ENCODE measurements at places on chromosomes 11 and 22.

DNA sequence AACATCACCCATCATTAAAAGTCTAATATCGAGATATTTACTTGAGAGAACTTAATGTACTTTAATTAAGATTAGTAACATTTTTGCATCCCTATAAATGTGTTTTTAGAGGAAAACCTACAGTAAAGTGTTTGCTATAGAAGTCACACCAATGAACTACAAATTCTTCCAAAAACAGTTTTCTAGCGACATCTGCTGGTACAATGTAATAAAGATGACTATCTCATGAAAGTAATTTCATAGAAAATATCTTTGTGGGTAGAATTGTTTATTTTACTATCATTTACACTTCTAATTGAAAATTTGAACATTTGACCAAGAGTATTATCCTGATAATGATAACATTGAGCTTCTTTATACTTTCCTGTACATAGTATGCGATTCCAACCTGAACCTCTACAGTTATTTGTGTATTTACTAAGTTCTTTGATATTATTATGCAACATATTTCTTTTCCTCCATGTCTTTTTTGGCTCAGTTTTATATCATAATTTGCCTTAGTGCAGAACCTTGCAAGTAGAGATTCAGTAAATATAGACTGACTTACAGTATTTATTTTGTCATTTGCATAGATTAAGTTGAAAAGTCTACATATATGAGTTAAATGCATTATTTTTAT is 252.7 kb downstream of the TMEM135 start:
- no peaks in the 10 kb centered on the region for H3K36me3 ChIP-seq
- no peaks in the 10 kb centered on the region for H3K27me3 ChIP-seq
- H3K27ac ChIP-seq, result no peak overlapping the region
- H3K4me1 ChIP-seq, result no peaks in the 10 kb centered on the region
- DNase-seq, result peak; percentile 82

DNA sequence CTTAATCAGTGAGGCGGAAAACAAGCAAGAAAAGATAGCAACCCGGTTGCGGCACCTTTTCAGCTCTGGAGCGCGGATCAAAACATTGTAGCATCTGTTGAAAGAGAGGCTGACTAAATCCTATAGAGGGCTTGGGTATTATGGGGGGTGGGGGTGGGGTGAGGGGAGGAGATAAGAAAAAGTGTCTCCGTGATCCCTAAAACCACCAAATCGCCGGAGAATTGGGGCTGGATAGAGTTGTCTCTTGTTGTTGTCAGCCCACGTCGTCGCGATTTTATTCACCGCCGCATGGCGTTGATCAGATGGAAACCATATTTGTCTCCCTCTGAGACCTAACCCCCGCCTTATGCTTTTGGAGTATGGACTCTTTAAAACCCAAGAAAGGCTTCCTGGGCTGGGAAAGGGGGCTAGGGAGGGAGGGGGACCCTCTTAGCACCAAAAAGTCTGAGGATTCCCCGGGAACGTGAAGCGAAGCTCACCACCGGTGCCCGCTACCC is 13.0 kb downstream of the PAX6 start:
- no peak overlapping the region for H3K27ac ChIP-seq
- DNase-seq, result no peak
- peaks cover 8% of the 10 kb centered on the region for H3K4me1 ChIP-seq
- H3K27me3 ChIP-seq, result peaks cover 99% of the 10 kb centered on the region
- no peaks in the 10 kb centered on the region for H3K36me3 ChIP-seq

DNA sequence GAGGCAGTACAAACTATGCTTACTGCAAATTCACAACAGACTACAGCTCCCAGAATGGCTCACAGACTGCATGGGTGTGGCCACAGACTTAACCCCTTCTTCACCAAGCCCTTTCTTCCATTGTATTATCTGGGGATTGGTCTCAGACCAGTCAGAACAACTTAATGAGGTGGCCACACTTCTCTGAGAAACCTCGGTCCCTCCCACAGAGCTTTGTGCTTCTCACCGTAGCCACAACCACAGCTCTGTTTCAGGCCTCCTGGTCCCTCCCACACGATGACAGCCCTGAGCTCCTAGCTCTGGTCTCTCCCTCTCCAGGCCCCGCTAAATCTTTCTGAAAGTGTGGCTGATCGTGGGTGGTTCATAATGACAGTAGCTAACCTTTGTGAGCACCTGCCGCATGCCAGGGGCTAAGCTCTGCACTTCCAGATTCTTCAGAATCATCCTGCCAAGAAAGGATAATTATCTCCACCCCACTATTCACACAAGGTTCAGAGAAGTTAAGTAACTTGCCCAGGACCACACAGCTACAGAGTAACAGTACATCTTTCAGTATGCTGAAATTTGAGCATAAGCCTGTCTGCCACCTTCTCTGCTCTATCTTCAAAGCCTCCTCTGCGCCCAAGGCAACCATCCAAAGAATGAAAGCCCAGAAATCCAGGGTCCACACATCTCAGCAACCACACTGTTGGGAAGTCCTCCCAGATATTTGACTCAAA is 5.4 kb downstream of the PDE2A start:
- H3K27me3 ChIP-seq, result peaks cover 2% of the 10 kb centered on the region
- H3K4me1 ChIP-seq, result no peaks in the 10 kb centered on the region
- H3K36me3 ChIP-seq, result no peaks in the 10 kb centered on the region
- DNase-seq, result no peak
- H3K27ac ChIP-seq, result no peak overlapping the region

- H3K4me3 ChIP-seq, result no peak overlapping the region
- H3K27ac ChIP-seq, result no peak overlapping the region
- no peak for DNase-seq
- no peaks in the 10 kb centered on the region for H3K4me1 ChIP-seq
Measured at GRCh38 chr11:130234315-130234714, 74.7 kb downstream of the ST14 start.

GRCh38 chr11:17275400-17276235 is 921 bp upstream of the NUCB2 start:
- peak overlapping the region; percentile 84 for H3K4me3 ChIP-seq
- DNase-seq, result no peak
- H3K27ac ChIP-seq, result peak overlapping the region; percentile 97
- H3K4me1 ChIP-seq, result peaks cover 14% of the 10 kb centered on the region
- H3K27me3 ChIP-seq, result no peaks in the 10 kb centered on the region

DNA sequence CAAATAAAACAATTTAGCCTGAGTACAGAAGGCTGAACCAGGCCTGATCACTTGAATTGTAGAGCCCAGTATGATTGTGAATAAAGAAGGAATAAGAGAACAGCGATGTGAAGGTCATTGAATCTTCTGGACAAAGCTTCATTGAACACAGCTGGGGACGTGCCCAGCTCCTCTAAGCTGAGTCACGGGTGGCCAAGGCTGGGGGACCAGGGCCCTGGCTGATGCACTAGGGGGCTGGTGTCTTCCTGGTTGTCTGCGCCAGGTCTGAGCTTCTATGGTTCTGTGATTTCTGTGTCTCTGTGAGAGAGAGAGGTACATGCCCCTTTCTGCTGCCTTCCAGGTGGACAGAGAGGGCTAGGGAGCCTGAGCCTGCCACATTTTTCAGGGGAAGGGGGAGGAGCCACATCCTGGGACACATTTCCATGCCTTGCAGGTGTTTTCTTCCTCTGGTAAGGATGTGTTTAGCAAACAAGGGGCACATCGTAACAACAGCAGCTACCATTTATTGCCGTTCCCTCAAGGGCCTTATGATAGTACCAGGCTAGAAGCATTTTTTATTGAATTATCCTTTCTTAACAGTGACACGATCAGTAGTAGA is 135.7 kb downstream of the C11orf91 start:
- no peak for DNase-seq
- no peaks in the 10 kb centered on the region for H3K4me1 ChIP-seq
- H3K27ac ChIP-seq, result no peak overlapping the region
- no peaks in the 10 kb centered on the region for H3K27me3 ChIP-seq
- H3K36me3 ChIP-seq, result no peaks in the 10 kb centered on the region
- no peak overlapping the region for H3K4me3 ChIP-seq

DNA sequence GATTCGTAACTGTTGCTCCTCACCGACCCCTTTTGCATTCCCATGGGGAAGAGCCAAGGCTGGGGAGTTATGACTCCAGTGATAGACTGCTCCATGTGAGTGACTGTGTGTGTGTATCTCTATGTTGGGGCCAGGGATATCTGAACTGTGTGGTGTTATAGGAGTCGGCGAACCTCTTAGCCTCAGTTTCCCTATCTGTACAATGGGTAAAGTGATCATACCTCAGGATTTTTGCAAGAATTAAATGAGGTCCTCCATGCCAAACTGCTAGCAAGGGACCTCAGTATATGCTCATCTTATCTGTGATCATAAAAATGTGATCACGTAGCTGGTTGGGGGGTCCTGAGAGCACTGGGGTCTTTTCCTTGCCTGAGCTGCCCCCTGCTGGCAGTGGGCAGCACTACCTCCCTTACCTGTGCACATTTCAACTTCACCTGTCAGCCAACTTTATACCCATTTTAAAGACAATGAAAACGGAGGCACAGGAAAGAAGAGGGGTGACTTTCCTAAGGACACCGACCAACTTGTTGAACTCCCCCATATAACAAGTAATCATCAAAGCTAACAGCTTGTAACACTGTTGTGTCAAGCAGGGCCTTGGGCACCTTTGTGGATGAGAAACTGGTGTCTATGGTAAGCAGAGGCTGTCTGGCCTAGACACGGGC is 1.4 kb upstream of the DPP3 start:
- DNase-seq, result peak; percentile 40
- peaks cover 10% of the 10 kb centered on the region for H3K4me1 ChIP-seq
- no peak overlapping the region for H3K27ac ChIP-seq
- peaks cover 14% of the 10 kb centered on the region for H3K36me3 ChIP-seq

GRCh38 chr11:69686856-69687255 is 11.7 kb upstream of the LTO1 start:
- no peaks in the 10 kb centered on the region for H3K4me1 ChIP-seq
- no peak overlapping the region for H3K27ac ChIP-seq
- no peak overlapping the region for H3K4me3 ChIP-seq
- no peak for DNase-seq
- H3K27me3 ChIP-seq, result peaks cover 11% of the 10 kb centered on the region
- H3K36me3 ChIP-seq, result no peaks in the 10 kb centered on the region

DNA sequence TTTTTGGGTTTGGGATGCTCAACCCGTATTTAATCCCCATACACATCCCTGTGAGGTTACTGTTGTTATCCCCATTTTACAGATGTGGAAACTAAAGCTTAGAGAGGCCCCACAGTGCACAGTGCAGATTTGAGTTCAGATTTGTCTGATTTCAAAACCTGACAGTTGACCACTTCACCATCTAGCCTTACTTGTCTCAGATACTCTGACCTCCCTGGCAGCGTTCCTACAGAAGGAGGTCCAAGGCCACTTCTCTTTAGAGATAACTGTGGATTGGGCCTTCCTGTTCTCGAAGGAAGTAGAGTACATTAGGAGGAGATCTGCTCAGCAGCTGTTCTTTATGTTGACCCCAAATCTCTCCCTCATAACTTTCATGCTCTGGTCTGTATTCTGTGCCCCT is 46.7 kb upstream of the CTTN start:
- H3K36me3 ChIP-seq, result peaks cover 51% of the 10 kb centered on the region
- no peak overlapping the region for H3K27ac ChIP-seq
- no peak overlapping the region for H3K4me3 ChIP-seq
- no peaks in the 10 kb centered on the region for H3K4me1 ChIP-seq
- H3K27me3 ChIP-seq, result no peaks in the 10 kb centered on the region

GRCh38 chr11:34284811-34285481 is 72.9 kb downstream of the ABTB2 start:
- H3K4me1 ChIP-seq, result no peaks in the 10 kb centered on the region
- H3K36me3 ChIP-seq, result no peaks in the 10 kb centered on the region
- H3K27ac ChIP-seq, result no peak overlapping the region
- H3K27me3 ChIP-seq, result no peaks in the 10 kb centered on the region
- no peak overlapping the region for H3K4me3 ChIP-seq
- no peak for DNase-seq

DNA sequence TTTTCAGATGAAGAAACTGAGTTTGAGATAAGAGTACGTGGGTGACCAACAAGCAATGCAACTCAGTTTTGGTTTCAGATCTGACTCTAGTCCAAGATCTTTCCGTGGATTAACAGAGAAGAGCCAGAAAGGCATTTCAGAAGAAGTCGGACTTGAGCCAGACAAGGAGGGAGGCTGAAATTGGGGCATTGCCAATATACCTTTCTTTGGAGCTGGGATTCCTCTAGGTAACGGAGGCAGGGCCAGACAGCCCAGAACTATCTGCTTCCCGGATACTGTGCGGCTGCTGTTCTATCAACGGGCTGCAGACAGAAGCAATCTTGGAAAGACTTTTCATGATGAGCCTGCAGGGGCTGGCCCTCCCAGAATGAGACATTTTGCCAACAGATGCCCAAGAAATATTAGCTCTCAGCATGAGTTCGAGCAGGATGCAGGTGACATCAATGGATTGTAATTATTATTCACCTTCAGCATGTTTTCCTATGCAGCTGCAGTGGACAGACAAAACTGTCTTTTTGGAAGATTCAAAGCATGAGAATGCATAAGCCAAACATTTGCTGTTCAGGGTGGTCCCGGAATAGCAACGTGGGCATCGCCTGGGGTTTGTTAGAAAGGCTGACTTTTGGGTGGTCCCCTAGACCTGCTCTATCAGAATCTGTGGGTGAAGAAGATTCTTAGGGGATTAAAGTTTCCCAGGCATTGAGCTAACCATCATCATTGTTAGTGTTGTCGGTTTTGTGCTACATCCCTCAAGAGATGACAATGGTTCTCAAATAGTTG is 95.7 kb downstream of the SCN3B start:
- no peaks in the 10 kb centered on the region for H3K36me3 ChIP-seq
- no peaks in the 10 kb centered on the region for H3K27me3 ChIP-seq
- no peak overlapping the region for H3K27ac ChIP-seq
- no peak overlapping the region for H3K4me3 ChIP-seq

DNA sequence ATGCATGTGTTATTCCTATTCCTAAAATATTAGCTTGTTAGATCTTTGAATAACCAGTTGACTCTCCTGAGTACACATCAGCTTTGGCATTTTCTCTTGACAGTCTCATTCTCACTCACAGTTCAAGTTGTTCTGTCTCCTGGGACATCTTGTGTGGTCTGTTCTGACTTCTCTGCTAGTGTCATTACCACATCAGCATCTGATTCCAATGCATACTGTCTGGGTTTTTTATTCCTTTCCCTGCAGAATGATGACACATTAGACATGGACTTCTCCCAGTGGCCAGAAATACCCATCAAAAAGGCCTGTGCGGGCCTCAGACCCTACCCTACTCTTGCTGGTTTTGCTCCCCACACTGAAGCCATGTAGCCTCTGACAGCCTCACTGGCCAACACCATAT is 2.7 kb downstream of the ZNF74 start:
- peaks cover 5% of the 10 kb centered on the region for H3K36me3 ChIP-seq
- no peak overlapping the region for H3K4me3 ChIP-seq
- no peak overlapping the region for H3K27ac ChIP-seq
- no peaks in the 10 kb centered on the region for H3K27me3 ChIP-seq

- no peaks in the 10 kb centered on the region for H3K27me3 ChIP-seq
- no peak overlapping the region for H3K4me3 ChIP-seq
- H3K36me3 ChIP-seq, result no peaks in the 10 kb centered on the region
Measured at GRCh38 chr11:109784536-109784935, 308.7 kb upstream of the ZC3H12C start.

DNA sequence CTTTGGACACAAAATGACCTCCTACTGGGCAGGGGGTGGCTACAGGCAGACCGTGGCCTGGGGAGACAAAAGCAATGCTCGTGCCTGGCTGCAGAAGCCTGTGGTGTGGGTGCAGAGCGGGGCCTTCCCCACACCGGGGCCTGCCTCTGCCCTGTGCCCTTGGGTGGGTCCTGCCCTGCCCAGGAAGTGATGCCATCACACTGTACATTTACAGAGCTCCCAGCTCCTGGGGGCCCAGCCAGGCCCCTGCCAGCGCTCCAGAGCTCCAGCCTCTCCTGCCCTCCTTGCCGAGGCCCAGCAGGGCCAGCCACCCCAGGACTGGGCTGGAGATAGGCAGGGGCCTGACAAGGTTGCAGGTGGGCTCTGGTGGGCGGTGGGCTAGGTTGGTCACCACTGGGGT is 40.1 kb downstream of the MUC5B start:
- no peaks in the 10 kb centered on the region for H3K36me3 ChIP-seq
- DNase-seq, result no peak
- H3K27me3 ChIP-seq, result no peaks in the 10 kb centered on the region
- H3K4me3 ChIP-seq, result peak overlapping the region; percentile 57

Data from thymus (tissue), 14 donors.